NCI-H524 (cell line): ENCODE measurements at places on chromosomes 2 and 18.

DNA sequence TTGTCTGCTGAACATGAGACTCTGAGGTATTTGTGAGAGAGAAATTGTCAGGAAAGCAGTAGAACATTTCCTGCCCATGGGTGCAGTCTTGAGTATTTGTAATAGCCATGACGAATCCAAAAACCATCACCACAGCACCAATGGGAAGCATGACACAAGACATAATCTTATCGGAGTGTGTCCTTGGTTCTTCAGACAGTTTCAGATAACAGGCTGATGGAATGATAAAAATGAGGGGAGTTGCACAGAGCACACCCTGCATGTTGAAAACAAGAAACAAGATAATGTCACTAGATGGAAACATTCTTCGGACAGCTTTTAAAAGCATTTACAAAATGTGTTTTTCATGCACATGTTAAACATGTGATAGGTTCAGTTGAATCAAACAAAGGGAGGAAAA lies 56.9 kb downstream of the SLC38A11 start:
- no peak for DNase-seq

GRCh38 chr2:45300026-45300750 lies 290.9 kb upstream of the SIX2 start:
- DNase-seq: no peak

DNA sequence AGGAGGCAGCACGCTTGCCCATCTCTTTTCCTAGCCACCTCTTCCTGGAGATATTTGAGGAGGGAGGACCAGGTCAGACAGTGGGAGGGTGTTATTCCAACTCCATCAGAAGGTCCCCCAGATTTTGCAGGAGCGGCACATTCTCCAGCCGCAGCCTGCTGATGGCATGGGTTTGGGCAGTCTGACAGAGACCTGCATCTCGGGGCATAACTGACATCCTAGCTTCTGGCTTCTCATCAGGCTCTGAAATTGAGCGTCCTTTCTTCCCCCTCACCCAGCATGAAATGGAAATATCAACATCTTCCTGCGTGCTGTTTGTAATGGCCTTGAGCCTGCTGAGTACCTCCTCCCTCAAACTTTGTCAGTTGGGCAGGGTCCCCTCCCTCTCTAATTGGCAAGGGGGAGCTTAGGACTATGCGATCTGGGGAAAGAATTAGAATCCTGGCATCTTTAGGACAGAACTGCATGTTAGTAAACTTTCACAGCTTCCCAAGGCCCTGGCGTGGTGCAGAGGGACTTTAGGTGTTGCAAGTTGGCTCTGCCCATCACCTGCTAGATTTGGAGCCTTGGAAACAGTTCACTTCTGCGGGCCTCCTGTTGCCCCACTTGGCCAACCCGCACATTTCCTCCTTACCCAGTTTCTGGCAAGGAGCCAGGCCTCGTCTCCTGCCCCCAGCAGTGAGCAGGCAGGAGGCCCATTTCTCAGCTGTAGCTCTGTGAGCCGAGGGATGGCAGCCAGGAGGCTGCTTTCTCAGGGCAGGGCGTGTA lies 2.2 kb downstream of the ITM2C start:
- peak; percentile 36 for DNase-seq

DNA sequence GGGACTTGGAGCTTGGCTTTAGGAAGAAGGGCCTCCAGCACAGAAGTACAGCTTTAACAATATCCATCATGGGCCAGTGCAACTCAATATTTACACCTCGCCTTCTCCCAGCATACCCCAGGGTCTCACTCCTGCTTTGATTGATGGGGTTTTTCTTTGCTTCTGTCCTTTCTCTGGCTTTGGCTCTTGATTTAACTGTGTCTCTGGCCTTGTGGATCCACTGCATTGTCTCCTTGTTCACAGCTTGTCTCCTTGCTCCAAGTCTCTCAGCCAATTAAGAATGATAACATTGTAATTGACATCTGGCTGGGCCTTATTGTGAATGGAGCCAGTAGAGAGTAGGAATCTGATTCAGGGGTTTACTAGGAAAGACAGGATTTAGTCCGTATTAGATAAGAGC lies 1019.5 kb downstream of the TMEM182 start:
- DNase-seq: peak; percentile 4

- DNase-seq: peak; percentile 6
Measured at GRCh38 chr18:45046228-45046627, 365.5 kb downstream of the SETBP1 start.

DNA sequence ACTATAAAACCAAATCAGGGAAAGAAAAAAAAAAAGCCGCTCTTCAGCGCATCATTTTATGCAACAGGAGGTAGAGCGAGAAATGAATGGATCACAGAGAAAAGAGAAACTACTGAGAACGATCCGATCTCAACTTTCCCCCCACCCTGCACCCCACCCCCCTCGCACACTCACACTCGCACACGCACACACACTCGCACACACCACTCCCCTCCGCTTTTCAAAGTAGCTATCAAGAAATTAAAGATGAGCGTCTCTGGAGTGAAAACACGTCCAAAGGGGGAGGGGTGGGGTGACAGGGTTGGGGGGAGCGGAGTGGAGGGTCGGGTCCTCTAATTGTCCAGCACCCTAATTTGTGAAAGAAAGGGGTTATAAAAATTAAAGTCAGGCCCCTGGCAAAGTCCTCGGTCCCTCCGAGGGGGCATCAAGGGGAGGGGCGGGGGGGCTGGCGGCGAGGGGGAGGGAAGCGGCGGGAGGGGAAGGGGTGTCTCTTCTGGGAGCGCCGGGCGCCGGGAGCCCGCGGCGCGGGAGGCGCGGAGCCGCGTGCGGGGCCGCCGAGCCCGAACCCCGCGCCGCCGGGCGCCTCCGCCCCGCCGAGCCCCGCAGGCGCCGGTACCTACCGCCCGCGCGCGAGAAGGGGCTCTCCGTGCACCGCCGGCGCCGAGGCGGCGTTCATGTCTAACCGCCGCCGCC lies 428 bp downstream of the TCF4 start:
- DNase-seq: peak; percentile 10

GRCh38 chr18:56799756-56800155 lies 148.6 kb downstream of the WDR7 start:
- DNase-seq: no peak

DNA sequence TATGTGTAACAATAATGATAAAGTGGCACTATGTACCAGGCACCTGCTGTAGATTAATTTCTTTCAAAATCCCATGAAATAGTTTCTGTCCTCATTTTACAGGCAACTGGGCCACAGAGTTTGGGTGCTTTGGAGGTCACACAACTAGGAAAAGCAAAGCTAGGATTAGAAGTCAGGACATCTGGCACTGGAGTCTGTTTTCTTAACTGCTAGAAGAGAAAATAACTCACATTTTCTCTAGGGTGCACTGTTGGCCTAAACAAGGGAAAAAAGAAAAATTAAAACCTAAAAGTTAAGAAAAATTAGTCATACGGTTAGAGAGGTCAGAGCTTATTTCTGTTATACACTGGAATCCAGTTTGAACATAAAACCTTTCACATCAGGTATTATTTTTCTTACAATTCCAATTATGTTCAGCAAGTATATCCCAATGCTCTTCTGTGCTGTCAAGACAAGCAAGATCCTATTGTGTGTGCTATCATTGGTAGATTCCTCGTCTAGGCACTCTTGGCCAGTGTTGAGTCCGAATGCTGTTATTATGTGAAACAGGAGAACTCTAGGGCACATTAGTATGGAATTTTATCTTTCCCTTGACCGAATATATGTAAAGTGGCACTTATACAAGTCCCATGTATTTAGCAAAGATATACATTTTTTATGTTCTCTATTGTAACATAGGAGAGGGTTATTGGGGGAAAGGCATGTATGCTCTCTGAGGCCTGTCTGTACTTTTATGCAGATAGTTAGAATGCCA lies 1.5 kb upstream of the OSGEPL1 start:
- DNase-seq: peak; percentile 56

DNA sequence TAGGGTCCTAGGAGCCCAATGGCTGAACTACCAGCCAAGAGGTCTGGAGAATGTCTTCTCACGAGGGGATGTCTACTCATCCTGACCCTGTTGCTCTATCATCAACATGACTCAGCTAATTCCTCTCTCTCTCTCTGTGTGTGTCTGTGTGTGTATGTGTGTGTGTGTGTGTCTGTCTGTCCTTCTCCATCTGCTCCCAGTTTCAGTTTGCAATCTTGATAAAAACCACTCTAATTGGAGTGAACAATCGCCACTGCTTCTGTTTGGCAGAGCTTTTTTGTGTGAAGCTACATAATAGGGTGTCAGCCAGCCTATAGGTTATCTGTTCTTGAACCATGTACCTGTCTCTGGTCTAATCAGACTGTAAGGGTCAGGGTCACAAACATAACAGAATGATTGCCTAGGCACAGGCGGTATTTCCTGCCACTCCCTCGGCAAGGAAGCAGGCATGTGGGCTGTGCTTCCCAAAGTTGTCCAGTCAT lies 219.8 kb downstream of the SH3BP4 start:
- DNase-seq: no peak

DNA sequence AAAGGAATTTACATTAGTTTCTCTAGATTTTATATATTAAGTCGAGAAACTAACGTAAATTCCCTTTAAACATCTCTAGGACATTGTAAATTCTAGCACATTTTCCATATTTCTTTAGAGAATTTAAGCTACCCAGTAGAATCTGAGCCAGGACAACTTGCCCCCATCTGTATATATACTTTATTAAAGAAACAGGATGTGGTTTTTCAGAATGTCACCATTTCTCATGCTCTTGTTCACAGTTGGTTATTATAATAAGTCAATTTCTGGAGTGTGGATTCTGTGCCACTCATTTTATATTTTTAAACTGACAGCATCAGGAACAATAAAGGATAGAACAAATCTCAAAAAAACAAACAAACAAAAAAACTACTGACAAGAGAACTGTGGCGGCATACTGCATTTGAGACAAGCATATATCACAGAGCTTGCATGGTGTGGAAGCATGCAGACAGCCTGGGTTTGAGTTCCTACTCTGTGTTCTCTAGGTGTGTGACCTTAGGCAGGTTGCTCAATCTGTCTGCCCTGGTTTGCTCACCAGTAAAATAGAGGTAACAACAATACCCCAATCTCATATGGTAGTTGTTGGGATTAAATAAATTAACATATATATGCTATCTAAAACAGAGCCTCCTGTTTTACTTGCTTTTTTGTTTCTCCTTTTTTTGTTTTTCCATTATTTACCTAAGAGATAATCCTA lies 61.4 kb upstream of the DNER start:
- DNase-seq: no peak

GRCh38 chr2:47708801-47709499 lies 74.0 kb upstream of the MSH6 start:
- no peak for DNase-seq

- DNase-seq: peak; percentile 88
Measured at GRCh38 chr2:74822771-74823566, 11.0 kb upstream of the HK2 start.

- no peak for DNase-seq
Measured at GRCh38 chr18:48756511-48757226, 194.1 kb downstream of the SMAD7 start.

- no peak for DNase-seq
Measured at GRCh38 chr2:25524507-25524906, 148.9 kb downstream of the DTNB start.

DNA sequence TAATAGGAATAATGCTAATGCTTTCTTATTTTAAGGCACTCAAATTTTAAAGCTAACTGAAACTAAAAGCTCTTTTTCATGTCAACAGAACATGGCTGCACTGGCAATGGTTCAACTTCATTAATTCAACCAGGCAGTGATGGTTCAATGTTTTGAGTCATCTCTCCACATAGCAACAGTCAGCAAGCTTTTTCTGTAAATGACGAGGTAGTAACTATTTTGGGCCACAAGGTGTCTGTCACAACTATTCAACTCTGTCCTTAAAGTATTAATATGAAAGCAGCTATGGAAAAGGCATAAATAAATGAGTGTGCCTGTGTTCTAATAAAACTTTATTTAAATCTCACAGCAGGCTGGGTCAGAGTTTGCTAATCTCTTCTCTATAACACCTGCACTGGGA lies 1425.6 kb upstream of the PIK3C3 start:
- DNase-seq: no peak

DNA sequence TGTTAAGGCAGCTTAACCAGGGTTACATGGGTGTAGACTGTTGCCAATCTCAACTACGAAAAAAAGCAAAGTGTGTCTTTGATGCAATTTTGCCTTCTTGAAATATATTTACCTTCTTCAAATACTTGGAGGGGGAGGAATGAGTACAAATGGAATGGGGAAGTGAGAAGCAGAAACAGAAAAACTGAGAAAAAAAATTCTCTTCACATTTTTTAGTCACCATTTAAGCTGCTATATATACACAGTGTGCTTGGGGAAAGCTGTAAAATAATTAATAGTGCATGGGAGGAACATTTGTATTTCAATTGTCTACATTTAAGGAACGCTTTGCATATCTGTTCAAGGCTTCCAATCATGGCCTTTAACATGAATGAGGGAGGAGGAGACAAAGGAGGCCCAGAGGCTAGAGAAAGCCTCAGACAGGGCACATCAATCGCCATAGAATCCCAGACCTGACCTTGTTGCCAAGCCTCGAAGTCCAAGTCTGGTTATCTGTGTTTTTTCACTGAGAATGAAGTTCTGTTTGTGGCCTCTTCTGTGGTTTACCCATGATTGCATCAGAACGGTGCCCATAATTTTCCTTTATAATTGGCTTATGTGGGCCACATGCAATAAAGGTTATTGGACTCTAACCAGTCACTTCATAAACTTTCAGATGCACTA lies 158.6 kb downstream of the PIK3C3 start:
- DNase-seq: no peak

DNA sequence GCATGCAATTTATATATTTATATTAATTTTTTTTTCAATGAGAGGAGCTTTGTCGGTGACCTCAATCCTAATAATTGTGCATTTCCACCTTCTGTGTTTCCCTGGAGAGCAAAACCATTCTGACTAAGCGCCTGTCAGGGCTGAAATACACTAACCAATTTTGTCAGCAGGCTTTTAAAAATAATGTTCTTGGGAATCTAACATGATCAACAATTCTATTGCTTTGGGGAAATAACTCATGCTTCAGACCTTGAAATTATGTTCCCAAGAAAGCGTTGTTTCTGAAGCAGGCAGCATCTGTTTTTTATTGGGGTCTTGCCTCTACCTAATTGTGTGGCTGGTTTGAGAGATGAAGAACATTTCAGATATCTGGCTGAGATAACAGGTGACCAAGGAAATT lies 129.1 kb upstream of the ALKAL2 start:
- DNase-seq: no peak

DNA sequence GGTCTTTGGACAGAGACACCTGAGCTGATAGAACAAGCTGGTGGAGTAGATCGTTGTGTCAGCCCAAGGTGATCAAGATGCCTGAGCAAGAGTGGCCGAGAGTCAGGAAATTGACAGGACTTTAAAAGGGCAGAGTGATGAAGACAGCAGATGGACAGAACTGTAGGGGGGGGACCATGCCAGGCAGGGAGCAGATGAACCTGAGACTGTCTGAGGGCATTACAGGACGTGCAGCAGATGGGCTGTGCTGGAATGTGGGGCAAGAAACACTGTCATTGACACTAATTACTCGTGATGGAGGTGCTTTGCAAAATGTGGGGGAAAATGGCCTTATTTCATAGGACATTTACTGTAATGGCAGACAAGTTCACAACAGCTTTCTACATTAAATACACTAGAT lies 225.0 kb downstream of the THSD7B start:
- DNase-seq: peak; percentile 52

DNA sequence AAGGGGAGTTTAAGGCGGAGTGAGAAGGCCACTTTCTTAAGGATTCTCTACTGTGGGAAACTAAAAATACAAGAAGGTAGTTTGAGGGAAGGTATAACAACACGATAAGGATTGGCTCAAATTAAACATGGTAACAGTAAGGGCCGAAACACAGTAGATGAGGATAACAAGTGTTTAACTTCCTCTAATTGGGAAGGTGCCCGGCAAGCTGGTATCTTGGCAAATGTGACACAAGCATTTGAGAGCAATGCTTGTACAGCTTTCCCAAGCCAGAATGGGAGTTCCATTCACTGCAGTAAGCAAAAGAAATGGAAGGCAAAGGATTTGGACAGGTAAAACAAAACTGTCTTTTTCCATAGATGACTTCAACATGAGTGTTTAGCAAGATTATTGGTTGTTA lies 19.8 kb downstream of the USP40 start:
- DNase-seq: no peak
